ENCODE measurements at places on chromosomes 12 and 14.

GRCh38 chr12:121453629-121454028 is 53.7 kb downstream of the RNF34 start:
- no peak for DNase-seq

- no peak for DNase-seq
Measured at GRCh38 chr12:16949871-16950667, 344.1 kb upstream of the LMO3 start.

DNA sequence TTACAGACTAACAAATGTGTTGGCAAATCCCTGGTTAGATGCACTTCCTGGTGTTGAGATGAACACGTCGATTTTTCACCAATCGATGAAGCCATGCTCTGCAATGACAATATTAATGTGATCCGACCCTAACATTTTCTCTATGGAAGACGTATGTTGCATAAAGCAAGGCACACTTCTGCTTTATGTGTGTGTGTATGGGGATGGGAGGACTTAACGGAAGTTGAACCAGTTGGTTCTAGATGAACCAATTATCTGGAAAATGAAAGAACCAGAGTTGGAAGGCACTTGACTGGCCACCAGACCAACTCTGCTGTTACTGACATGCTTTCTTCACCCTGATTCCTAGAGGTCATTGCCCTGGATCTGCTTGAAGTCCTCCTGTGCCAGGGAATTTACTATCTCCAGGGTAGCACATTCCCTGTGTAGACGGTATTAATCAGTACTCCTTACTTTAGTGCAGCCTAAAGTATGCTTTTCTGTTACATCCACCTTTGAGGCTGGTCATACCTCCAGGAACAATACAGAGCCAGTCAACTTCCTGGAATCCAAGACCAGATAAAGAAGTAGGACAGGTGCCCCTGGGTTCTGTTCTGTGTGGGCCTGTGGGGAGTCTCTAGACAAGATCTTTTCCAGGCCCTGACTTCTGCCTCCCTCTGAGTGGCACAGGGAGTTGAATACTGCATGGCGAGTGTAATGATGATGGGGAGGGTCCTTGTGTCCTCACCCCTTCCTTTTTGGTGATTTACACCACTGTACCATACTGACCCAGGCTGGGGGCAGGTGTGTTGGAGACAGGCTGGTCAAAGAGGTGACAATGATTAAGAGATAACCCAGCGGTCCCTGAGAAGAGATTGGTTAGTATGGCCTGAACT is 4.1 kb downstream of the SDR39U1 start:
- DNase-seq: no peak

DNA sequence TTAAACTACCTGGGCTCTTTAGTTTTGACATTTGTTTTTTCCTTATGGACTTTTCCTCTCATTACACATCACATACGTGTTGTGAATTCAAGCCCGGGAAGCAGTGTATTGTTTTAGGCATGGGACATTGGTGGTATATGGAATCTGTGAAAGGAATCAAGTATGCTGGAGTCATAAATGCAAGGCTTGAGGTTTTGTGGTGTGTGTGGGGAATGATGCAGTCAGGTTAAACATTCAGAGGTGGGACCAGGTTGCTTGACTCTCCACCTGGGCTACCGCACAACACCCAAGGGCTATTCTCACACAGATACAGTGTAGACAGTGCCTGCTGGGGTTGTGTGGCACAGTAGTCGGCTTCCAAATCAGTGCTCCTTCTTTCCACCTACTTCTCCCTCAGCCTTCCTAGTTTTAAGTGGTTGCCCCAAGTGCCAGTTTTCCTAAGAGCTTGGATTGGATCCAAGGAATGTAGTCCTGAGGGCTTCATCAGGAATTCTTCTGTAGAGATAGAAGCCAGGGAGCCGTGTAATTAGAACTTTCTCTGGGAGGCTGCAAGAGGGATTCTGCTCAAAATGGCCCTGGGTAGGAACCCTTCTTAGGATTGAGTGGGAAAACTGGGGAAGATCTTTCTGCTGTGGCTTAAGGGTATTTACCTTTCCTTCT is 243.7 kb downstream of the C12orf75 start:
- DNase-seq: no peak

DNA sequence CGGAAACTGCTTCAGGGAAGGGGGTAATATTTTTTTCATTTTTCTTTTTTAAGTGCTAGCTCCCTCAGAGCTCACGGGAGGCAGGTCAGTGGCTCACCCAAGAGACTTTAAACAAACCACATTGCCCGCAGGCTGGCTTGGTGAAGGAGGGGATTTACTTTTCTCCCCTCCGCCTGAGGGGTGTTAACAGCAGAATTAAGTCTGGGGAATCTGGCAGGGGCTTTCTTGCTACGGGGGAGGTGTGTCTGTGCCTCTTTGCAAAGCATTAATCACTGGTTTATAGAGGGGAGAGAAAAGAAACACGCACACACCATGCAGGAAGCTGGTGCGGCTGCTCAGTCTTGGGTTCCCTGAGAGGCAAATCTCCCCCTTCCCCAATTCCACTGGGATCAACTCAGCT is 26.2 kb upstream of the TBX3 start:
- no peak for DNase-seq

GRCh38 chr14:58089612-58090011 is 62.4 kb downstream of the ARMH4 start:
- no peak for DNase-seq

- DNase-seq: no peak
Measured at GRCh38 chr12:132711080-132711843, 620 bp downstream of the PGAM5 start.

GRCh38 chr12:25958428-25959070 is at the start of gene RASSF8:
Gene RASSF8, plus strand, starts transcription at chr12:25958682. Its CDS starts 96,662 bp downstream, at chr12:26055344.
- no peak for DNase-seq

- DNase-seq: no peak
Measured at GRCh38 chr14:74982661-74983060, 20.1 kb upstream of the EIF2B2 start.

GRCh38 chr14:105476097-105476830 is 1.6 kb downstream of the CRIP2 start:
- no peak for DNase-seq

- DNase-seq: no peak
Measured at GRCh38 chr14:100713705-100714104, 13.0 kb upstream of the DLK1 start.

- DNase-seq: no peak
Measured at GRCh38 chr12:123788541-123788940, 26.4 kb downstream of the DNAH10 start.

DNA sequence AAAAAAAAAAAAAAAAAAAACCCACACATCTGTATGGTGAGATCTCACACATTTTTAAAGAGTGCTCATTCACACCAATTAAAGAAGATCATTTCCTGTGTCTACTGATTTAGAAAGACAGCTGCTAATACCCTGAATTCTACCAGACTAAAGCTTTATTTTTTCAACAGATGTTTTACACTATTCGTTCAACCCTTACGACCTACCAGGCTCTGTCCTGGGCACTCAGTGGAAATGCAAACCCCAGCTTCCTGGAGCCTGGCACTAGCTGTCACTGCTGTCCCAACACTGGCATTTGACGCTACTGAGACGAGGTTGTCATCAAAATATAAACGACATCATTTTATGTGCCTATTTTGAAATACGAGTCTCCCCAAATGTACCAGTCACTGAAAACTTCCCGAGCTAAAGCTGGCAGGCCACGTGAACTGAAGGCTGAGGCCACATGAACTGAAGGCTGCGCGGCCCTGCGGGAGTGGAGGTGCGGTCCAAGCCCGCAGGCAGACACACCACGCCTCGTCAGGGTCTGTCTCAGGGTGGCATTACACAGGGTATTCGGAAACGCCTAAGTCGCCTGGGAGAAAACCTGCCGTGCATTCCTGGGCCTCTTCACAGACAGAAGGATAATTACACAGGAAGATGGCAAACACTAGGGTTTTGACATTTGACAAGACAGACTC is 27.2 kb downstream of the SLC15A4 start:
- no peak for DNase-seq

DNA sequence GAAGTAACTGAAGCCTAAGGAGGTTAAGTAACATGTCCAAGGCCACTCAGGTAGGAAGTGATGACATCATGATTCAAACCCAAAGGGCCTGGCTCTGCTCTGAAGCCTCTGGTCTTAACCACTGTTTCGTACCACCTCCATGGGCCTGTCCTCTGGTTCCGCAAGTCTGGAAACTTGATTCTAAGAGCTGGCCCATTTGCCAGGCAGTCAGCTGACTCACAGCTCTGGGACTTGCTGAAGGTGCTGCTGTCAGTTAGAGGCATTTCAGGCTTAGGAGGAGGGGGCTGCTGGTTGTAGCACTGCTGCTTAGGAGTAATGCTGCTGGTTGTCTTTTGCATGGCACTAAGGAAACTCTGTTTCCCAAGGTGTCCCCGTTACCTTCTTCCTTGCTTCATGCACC is 7.9 kb downstream of the NRXN3 start:
- DNase-seq: no peak

- no peak for DNase-seq
Measured at GRCh38 chr12:77724367-77724957, 106.2 kb upstream of the NAV3 start.

- DNase-seq: no peak
Measured at GRCh38 chr14:96790706-96791105, 6.5 kb upstream of the VRK1 start.

DNA sequence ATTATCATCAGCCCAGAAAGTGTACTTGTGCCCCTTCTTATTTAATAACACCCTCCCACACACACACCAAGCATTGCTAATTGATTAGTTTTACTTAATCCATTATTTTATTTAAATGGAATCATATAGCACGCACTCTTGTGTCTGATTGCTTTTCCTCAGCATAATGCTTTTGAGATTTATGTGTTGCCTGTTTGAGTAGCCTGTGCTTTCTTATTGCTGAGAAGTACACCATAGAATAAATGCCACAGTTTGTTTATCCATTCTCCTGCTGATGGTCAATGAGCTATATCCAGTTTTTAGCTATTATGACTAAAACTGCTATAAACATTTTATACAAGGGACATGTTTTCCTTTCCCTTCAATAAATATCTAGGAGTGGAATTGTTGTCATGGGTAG is 409.9 kb upstream of the PDE3A start:
- no peak for DNase-seq

DNA sequence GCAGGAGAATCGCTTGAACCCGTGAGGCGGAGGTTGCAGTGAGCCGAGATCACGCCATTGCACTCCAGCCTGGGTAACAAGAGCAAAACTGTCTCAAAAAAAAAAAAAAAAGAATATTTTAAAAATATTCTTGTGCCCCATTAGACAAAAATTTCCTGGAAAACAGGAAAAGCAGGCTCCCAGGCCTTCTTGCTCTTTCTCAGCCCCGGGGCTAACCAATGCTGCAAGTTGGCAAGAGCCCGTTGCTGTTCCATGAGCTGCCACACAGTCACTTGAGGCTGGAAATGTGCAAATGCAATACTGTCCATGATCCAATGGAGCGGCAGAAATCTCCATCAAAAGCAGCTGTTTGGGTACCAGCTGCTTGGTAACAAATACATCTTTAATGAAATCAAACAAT is 994.7 kb downstream of the VRK1 start:
- DNase-seq: no peak
